ENCODE measurements at places on chromosomes 5 and 9.

- DNase-seq, result no peak
Measured at GRCh38 chr5:82334085-82334692, 56.0 kb upstream of the RPS23 start.

GRCh38 chr5:5418764-5419163 lies 3.7 kb upstream of the ICE1 start:
- DNase-seq, result no peak

- no peak for DNase-seq
Measured at GRCh38 chr9:27473111-27473529, 51.0 kb upstream of the IFNK start.

- DNase-seq, result no peak
Measured at GRCh38 chr5:172052450-172053236, 46.2 kb upstream of the FBXW11 start.

GRCh38 chr5:133744051-133744959 lies 132.0 kb upstream of the FSTL4 start:
- no peak for DNase-seq
